Right cardiac atrium (tissue), 5 donors: ENCODE measurements at places on chromosomes 12 and 14. TPM values are rescaled to one million over a fixed set of nuclear protein-coding genes. Genes with fewer than 3 reads are reported as not detected.

- no peak for DNase-seq
Measured at GRCh38 chr14:102868956-102869547, 53.4 kb upstream of the AMN start.

DNA sequence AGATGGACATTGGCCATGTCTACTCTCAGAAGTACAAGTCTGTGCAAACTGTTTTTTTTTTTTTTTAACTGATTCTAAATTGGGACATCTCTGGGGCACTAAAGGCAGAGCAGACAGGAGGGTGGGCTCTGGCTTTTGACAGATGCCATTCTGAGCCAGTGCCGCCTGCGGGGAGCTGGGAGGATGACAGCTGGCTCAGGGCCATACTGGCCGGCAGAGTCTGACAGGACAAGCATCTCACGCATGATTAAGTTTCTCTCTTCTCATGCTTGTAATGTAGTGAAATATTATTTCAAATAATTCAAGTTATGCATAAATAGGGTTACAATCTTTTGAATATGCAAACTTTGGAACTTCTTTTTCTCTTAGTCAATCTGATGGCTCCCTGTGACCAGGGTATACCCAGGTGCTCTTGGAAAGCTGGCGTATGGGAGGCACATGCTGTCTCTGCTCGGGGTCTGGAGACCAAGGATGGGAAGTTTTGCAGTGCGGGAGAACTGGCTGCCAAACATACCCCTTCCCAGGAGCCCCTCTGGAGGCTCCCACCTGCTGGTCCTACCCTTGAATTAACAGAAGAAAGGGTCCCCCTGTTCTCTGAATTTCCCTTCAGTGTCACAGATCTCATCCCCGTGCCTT lies 7.6 kb downstream of the CDCA4 start:
- DNase-seq = peak; percentile 82

GRCh38 chr12:92927436-92928281 lies 1.4 kb downstream of the EEA1 start:
- no peak for DNase-seq

- DNase-seq = no peak
Measured at GRCh38 chr12:94147387-94147990, 888 bp upstream of the PLXNC1 start.

GRCh38 chr12:57178213-57178612 lies 30.8 kb upstream of the LRP1-AS start:
- DNase-seq = no peak

GRCh38 chr14:97543221-97543620 lies 746.0 kb downstream of the VRK1 start:
- no peak for DNase-seq

GRCh38 chr12:38541849-38542248 lies 225.3 kb downstream of the ALG10B start:
- no peak for DNase-seq

GRCh38 chr14:23631234-23631633 lies 4.9 kb upstream of the DHRS2 start:
- DNase-seq = no peak

DNA sequence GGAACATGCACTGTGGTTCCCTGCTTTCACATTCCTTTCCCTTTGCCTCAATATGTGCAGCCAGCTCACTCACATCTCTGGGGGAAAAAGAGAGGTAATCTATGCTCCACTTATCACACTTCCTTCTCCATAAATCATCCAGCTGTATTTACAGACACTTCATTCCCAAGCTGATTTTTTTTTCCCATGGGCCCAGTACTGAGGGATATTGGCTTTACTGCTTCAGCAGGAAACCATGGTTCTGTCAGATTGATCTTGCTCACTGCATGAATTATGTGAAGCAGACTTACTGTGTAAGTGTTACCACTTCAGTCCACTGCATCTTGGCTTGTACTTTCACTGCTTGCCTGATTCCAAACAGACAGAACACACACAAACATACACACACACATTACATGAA lies 555.6 kb downstream of the CCER1 start:
- DNase-seq = no peak

DNA sequence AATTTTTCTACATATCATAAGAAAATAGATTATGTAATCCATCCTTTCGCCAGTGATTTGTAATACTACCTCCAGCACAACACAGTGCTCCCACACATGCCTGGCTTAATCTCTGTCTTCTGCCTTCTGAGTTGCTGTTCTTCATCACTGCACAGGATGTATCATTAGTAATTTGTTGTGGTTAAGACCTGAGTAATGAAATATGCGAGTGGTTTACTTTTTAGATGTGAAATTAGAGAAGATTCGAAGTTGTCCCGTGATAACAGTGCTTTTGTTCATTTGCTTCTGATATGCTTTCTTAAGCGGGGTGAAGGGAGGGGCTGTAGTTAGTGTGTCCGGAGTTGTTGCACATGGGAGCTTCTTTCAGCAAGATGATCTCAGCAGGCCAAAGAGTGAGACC lies 18.1 kb downstream of the KRT85 start:
- DNase-seq = no peak

- no peak for DNase-seq
Measured at GRCh38 chr14:19801118-19801464, 2.5 kb upstream of the OR4N2 start.

- no peak for DNase-seq
Measured at GRCh38 chr12:22692964-22693555, 68.1 kb downstream of the ETNK1 start.

- DNase-seq = no peak
Measured at GRCh38 chr12:51829011-51829481, 19.5 kb downstream of the FIGNL2 start.

GRCh38 chr14:56300495-56300894 lies 182.3 kb downstream of the PELI2 start:
- no peak for DNase-seq

DNA sequence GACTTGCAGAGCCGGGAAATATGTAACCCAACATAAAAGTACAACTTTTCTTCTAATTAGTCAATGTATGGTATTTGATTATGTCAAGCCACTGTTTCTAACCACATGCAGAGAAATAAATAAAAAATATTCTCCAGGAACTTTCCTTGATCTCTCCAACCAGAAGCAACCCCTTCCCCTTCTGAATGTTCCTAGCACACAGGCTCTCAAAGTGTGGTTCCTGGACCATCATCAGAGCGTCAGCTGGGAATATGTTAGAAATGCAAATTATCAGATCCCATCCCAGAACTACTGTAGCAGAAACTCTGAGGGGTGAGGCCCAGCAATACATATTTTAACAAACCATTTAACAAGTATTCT lies 21.0 kb upstream of the ITPR2 start:
- DNase-seq = no peak

GRCh38 chr12:108542320-108542719 lies 18.7 kb downstream of the SART3 start:
- no peak for DNase-seq

Gene TSPAN31
- 41.3 TPM for total RNA-seq

Gene KDM2B
- 13.0 TPM for total RNA-seq

Gene C14orf180
- 107 TPM for total RNA-seq

Gene SERPINA5
- total RNA-seq = 4.6 TPM

Gene PRB2
- not detected for total RNA-seq

Gene SLC22A17
- total RNA-seq = 50.6 TPM
